ENCODE measurements at places on chromosomes 5 and 9.

DNA sequence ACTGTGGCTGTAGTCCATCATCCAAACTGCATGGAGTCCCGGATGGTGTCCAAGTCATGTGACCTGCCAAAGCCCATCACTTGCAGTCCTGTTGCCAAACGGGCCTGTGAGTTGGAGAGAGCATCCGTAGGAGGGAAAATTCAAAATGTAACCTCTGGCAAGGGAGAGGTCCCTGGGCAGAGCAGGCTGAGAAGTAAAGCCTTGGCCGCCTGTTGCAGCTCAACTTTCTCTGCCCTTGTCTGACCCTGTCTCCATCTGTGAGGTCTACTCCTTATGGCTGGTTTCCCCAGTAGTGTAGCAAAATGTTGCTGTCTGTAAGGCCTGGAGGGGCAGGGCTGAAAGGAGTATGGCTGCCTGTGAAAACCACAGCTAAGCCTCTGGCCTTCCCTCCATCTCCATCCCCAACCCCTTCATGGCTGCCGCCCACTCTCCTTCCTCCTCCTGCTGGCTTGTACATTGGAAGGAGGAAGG lies 163.5 kb downstream of the SEMA6A start:
- no peak for DNase-seq

DNA sequence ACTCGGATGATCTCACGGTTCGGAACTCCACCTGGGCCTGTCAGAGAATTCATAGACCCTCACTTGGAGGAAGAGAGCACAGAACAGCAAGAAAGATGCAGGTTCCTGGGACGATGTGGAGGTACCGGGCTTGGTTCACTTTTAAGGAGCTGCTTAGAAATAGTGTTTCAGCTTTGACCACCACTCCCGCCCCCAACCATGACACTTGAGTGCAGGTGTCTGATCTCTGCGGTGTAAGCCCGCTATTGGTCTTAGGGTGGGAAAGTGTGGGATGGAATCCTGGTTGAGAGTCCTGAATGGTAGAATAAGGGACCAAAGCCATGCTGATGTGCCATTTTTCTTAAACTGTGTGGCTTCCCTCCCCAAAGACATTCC lies 97.2 kb upstream of the LMX1B start:
- DNase-seq, result no peak

- no peak for DNase-seq
Measured at GRCh38 chr5:133421394-133421793, 190.9 kb downstream of the FSTL4 start.

DNA sequence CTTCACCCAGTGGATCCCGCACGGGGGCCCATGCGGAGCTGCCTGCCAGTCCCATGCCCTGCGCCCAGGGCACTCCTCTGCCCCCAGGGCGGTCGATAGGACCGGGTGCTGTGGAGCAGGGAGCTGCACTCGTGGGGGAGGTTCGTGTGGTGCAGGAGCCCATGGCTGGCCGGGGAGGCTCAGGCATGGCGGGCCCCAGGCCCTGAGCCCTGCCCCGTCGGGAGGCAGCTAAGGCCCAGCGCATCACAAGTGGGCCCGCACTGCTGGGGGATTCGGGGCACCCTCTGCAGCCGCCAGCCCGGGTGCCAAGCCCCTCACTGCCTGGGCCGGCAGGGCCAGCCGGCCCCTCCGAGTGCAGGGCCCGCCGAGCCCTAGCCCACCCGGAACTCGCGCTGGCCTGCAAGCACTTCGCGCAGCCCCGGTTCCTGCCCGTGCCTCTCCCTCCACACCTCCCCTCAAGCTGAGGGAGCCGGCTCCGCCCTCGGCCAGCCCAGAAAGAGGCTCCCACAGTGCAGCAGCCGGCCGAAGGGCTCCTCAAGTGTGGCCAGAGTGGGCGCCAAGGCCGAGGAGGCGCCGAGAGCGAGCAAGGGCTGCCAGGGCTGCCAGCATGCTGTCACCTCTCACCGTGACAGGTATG lies 221.1 kb upstream of the RORB start:
- no peak for DNase-seq

DNA sequence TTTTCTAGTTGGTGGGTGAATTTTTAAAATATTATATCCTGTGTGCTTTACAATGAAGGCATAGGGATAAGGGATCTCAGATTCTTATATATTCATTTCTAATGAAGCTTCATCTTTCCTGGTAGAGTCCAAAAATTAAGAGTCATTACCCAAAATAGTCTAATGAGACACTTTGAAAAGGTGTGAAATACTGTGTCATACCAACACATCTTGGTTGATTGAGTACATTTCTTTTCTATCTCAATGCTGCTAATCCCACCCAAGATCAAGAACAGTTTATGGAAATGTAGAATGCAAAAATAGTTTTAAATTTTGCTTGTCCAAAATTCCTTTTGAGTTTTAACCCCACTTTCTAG lies 7.4 kb downstream of the EBF1 start:
- DNase-seq, result no peak

DNA sequence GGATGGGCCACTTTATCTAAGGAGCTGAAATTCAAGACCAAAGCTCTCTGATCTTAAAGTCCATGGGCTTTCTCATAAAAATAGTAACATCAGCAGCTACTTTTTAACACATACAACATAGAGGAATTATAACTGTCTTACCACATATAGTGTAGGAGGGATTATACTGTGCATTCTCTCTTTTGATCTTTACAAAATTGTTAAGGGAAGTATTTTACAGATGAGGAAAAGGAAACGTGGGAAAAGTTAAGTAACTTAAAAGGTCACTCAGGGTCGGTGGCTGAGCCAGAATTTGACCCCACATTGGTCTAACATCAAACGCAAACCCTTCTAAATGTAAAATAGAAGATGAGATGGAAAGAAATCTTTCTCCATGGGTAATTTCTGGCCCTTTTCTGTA lies 38.4 kb downstream of the ZNF608 start:
- DNase-seq, result no peak

DNA sequence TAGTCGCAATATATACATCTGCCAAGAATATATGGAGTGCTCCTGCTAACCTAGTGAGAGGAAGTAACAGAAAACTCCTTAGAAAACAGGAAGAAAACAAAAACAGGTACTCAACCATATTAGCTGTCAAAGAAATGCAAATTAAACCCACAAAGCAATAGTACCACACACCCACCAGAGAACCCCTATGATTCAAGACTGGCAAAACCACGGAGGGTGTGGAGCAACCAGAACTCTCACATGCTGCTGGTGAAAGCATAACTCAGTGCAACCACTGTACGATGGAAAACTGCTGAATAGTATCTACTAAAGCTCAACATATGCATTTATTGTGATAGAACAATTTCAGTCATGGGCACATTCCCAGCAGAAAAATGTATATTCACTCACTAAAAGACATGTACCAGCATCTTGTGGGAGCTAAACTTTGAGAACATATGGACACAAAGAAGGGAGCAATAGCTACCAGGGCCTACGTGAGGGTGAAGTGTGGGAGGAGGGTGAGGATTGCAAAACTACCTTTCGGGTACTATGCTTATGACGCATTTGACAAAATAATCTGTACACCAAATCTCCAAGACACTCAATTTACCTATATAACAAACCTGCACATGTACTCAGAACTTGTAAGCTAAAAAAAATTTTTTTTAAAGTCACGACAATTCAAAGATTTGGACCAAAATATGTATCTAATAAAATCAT lies 34.0 kb downstream of the PTPN3 start:
- DNase-seq, result no peak

DNA sequence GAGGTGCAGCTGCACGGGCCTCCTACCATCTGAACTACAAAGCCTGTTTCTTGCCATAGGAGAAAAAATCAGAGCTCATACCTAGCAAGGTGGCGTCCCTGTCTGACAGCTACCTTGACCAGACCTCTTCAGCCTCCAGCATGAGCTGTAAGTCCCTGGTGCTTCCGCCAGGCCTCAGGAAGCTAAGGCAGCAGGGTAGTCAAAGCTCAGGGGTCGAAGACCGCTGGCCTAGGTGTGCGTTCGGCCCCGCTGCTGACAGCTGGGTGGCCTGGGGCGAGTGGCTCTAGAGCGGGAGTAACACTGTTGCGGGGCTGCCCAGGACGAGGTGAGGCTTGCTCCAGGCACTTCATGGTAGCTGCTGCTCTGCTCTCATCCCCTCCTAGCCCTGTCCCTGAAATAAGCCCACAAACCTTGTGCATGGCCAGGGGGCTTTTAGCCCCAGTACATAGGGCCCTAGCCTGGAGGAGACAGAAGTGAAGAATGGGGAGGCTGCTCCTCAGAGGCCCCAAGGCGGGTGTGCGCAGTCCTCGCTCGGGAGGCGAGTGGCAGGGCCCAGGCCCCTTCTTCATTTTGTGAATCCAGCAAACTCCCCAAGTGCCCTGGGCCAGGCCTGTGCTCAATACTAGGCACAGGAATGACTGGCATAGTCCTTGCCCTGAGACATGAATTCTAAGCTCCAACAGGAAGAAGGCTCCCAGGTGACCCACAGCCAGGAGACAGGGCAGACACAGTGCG lies 5.4 kb downstream of the TOR2A start:
- DNase-seq, result no peak

DNA sequence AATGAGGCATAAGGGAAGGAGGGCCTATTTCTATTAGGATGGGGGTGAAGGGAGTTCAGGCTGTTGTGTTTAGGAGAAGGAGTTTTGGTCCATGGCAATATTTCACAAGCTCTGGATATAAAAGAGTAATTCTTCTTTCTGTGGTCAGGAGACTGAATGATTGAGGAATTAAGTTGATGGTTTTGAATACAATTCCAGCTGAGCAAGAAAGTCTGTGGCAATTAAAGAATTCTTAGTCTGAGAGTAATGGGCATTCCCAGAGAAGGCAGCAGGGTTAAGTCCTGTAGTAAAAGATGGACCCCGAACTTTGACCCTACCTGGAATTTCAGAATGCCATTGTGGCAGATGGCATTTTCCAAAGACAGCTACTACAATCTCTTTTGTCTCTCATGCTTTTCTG lies 202.6 kb downstream of the TLE4 start:
- no peak for DNase-seq

GRCh38 chr5:1033178-1033577 lies 24.6 kb downstream of the NKD2 start:
- no peak for DNase-seq

DNA sequence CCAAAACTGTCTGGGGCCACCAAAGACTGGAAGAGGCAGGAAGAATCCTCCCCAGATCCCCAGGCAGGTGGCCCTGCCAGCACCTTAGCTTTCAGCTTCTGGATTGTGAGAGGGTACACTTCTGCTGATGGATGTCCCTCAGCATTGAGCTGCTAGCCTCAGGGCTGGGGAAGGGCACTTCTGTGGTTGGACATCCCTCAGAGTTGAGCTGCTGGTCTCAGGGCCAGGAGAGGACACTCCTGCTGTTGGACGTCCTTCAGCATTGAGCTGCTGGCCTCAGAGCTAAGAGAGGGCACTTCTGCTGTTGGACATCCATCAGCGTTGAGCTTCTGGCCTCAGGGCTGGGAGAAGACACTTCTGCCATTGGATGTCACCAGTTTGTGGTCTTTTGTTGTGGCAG lies 83.8 kb upstream of the FCN1 start:
- no peak for DNase-seq

DNA sequence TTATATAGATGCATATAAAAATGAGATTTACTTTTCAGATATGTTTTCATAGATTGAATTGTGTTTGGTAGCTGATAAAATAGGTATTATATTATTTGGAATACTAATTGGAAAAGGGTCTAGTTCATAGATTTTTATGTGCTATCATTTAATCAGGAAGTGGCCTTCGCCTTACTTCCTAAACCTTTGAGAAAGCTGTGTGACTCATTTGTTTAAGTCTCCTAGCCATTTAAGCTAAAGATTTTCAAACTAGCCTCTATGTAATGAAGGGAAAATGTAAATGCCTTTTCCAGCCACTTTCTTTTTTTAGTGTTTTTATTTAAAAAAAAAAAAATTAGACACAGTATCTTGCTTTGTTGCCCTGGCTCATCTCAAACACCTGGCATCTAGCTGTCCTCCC lies 97.5 kb downstream of the DMXL1 start:
- no peak for DNase-seq

- peak; percentile 31 for DNase-seq
Measured at GRCh38 chr5:108380531-108381349, 1.2 kb downstream of the FBXL17 start.

GRCh38 chr5:139683295-139684271 lies 35.4 kb downstream of the CXXC5 start:
- DNase-seq, result no peak

- DNase-seq, result no peak
Measured at GRCh38 chr5:3862906-3863305, 267.3 kb downstream of the IRX1 start.

DNA sequence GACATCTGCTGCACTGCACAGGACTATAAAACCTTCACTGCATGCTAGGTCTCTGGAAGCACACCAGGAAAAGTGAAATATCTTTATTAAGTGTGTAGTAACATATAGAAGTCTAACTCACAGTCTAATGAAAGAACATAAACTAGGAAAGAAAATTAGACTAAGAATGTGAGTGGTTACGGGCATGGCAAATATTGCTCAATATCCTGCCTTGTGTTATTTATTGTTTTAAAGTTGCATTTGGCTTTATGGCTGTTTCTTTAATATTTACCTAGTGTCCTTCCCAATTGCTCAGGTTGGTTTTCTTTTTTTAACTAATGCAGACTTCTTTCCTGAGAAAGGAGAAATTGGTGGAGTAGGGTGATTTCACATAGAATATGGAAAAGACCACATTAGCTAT lies 342.4 kb downstream of the KIAA0825 start:
- DNase-seq, result no peak

GRCh38 chr5:102306121-102306520 lies 10.0 kb upstream of the SLCO4C1 start:
- no peak for DNase-seq

- DNase-seq, result no peak
Measured at GRCh38 chr9:135294836-135295235, 184.7 kb upstream of the PPP1R26 start.

- no peak for DNase-seq
Measured at GRCh38 chr9:72477930-72478518, 43.4 kb upstream of the TMC1 start.

GRCh38 chr5:43305948-43306565 lies 7.2 kb downstream of the HMGCS1 start:
- peak; percentile 68 for DNase-seq

DNA sequence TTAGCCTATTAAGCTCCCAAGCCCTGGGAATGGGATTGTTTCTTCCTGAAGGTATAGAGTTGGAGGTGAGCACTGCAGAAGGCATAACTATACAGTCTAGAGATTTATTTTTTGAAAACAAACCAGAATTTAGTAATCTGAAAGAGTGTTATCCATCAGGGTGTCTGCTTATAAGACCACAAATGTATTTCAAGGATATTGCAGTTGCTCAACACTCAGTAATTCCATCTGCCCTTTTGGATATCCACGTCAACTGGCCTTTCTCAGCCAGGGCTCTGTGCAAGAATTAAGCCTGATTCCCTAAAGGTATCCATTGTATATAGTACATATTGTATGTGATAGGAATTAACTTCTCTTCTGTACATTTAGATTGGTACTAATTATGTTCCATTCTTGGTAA lies 15.0 kb upstream of the IL31RA start:
- no peak for DNase-seq

DNA sequence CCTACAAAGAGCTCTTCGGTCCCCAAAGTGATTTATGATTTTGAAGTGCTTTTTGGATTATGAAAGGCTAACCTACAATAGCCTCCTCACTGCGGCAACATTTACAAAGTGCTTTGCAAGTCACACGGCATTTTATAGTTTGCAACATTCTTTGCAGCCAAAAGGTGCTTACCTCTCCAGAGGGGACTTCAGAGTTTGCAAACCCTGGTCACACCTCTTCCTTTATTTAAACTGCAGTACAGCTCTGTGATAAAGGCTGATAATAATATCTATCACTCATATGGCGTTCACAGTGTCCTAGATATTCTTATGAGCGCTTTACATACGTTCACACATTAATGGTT lies 20.0 kb upstream of the CRB2 start:
- no peak for DNase-seq

All from CD4-positive, alpha-beta T cell treated with Interleukin-2 at 100 ng/mL for 4 hours (primary cell).